ENCODE measurements at places on chromosomes 4 and X.

GRCh38 chr4:188113156-188113555 lies 3.8 kb upstream of the TRIML2 start:
- peak; percentile 63 for DNase-seq

GRCh38 chrX:133590703-133591505 lies 175.6 kb upstream of the GPC4 start:
- DNase-seq, result peak; percentile 5

DNA sequence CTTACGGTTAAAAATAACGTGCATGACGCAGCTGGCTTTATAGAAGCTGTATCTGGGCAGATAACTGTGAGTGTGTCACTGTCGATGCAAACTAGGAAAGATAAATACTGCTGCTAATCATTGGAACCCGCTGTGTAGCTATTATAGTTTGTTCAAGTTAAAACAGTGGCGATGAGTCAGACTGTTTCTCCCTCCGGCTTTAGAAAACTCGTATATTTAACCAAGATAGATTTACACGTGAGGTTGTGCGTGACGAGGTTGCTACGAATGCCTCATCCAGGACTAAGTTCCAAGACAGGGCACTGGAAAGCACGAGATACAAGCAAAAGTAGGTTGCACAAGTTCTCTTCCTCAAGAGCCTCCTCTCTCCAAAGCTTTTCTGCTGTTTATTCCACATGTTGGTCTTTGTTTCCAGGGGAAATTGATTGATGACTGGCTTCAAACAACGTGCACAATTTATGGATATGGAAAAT lies 270.7 kb downstream of the FBXW7 start:
- DNase-seq, result no peak

DNA sequence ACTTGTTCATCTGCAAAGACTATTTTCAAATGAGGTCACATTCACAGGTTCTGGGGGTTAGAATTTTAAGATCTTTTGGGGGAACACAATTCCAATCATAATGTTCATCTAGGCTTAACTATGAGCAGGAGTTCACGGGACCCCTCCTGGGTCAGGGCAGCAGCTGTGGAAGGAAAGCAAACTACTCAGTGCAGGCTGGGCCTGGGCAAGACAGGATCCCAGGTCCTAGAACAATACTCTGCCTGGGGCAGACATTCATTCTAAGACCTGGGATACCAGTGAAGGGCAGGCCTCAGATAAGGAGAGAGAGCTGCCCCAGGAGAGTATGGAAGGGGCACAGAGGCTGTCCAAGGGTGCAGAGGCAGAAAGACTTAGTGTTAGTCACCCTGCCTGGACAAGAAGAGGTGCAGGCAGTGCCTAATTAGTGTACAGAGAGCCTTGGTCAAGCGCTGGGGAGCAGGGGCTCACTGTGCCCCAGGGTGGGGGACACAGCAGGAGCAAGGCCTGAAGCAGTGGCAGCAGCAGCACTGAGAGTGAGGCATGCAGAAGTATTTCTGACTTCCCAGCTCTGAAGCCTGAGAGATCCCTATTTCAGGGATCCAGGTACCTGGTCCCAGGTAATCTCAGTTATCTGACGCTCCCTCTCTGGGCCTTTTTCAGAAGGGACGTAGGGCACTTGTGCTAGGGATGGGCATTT lies 123.0 kb upstream of the MAMLD1 start:
- no peak for DNase-seq

DNA sequence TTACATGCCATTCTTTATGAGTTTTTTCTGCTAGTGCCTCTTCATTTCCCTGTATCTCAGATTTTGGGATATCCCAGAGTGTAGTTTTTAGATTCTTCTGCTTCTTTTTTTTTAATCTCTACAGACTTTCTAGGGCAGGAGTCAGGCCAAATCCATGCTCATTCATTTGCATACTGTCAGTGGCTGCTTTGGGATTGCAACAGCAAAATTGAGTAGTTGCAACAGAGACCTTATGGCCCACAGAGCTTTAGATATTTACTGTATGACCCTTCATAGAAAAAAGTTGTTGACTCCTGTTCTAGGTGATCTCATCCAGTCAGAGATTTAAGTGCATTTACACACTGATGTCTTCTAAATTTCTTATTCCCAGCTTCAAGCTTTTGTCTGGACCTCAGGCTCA lies 35.3 kb downstream of the ARFIP1 start:
- no peak for DNase-seq

DNA sequence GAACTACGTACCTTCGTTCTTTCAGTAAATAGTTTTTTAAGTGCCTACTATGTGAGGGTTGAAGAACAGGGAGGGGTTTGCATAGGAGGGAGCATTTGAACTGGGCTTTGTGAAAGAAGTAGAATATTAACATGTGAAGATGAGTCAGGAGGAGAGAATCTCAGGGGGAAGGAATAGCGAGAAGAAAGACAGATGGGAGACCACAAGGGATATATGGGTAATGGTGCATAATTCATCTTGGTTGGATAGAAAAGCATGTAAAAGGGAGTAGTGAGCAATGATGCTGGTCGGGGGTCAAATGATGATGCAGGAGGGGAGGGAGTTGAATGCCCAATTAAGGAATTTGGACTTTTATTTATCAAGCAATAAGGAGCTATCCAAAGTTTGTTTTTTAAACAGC lies 52.7 kb downstream of the TMEM164 start:
- DNase-seq, result no peak

DNA sequence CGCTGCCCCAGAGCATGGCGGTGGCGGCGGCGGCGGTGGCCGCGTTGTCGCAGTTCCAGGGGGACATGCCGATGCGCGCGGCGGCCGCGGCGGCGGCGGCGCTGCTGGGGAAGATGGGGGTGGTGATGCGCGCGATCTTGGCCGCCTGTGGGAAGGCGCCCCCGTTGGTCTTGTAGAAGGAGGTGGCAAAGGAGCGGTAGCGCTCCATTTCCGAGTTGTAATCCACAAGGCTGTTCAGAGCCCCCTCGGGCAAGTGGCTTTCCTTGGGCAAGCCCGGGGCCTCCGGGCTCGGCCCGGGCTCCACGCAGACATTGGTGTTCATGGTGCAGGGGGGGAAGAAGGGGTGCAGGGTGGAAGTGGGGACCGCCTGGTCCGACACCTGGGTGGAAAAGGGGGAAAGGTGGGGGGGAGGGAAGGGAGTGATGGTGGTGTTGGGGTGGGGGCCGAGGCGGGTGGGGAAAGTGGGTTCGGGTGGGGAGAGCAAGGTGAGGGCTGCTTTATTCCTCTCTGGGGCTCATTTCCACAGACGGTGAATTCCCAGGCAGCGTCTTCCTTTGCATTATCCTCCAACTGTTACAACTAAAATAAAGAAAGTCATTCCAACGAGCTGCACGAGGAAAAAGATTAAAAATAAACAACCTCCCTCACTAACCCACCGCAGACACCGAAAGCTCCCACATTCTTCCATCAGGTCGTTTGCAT lies 3.1 kb downstream of the CXXC4 start:
- no peak for DNase-seq

DNA sequence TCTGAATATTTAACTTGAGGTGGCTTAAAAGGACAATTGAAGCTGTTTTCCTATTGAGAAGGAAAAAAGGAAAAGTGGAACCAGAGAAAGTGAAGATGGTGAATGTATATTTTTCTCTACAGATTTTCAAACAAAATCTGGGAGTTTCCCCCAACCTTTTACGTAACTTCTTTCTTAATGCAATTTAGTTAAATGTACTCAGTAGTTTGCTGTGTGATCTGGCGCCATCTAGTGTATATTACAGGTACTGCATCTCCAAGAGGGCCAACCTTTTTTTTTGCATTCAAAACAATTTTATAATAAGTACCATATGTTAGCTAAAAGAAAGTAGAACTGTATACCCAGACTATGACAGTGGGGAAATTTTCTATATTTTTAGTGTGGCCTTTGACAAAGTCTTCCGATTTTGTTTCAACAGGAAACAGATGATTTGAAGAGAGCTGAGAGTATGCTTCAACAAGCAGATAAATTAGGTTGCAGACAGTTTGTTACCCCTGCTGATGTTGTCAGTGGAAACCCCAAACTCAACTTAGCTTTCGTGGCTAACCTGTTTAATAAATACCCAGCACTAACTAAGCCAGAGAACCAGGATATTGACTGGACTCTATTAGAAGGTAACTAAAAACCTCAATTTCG lies 82.0 kb downstream of the PLS3 start:
- DNase-seq, result no peak
